ENCODE measurements at places on chromosomes 1 and 21. TPM values are rescaled to one million over a fixed set of nuclear protein-coding genes. Genes with fewer than 3 reads are reported as not detected.

- no peak overlapping the region for H3K4me3 ChIP-seq
- DNase-seq = no peak
- peaks cover 14% of the 10 kb centered on the region for H3K4me1 ChIP-seq
- no peaks in the 10 kb centered on the region for H3K27me3 ChIP-seq
- H3K27ac ChIP-seq = peak overlapping the region; percentile 28
These were observed 23.2 kb downstream of the NENF start for GRCh38 chr1:212455803-212456528.

AGO3 gene
- total RNA-seq = 17.2 TPM

- H3K36me3 ChIP-seq = no peaks in the 10 kb centered on the region
- no peak overlapping the region for H3K27ac ChIP-seq
- H3K4me3 ChIP-seq = no peak overlapping the region
- no peaks in the 10 kb centered on the region for H3K27me3 ChIP-seq
- H3K4me1 ChIP-seq = peaks cover 19% of the 10 kb centered on the region
These were observed 103.3 kb downstream of the PAPPA2 start for GRCh38 chr1:176566004-176566975.

- H3K36me3 ChIP-seq = no peaks in the 10 kb centered on the region
- H3K4me1 ChIP-seq = no peaks in the 10 kb centered on the region
- DNase-seq = no peak
- no peak overlapping the region for H3K4me3 ChIP-seq
- no peaks in the 10 kb centered on the region for H3K27me3 ChIP-seq
These were observed 30.4 kb upstream of the PDE4B start for GRCh38 chr1:65762081-65762862.

DNA sequence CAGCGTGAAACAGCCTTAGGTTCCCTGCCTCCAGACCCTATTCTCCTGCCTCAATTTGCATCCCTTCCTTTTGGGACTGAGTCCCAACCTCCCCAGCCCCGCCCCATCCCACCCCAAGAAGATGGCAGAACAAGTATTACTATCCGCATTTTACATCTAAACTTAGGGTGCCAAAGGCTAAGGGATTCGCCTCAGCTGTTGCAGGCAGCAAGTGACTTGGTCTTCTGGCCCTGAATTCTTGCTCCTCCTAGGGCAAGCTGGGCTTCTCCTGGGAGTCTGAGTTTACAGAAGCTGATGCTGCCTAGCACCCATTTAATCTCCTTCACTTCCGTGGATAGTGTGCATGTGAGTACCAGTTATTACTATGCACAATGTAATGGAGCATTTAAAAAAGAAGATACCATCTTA is 161.3 kb upstream of the NR5A2 start:
- H3K27me3 ChIP-seq = no peaks in the 10 kb centered on the region
- no peaks in the 10 kb centered on the region for H3K36me3 ChIP-seq
- H3K4me3 ChIP-seq = no peak overlapping the region
- DNase-seq = no peak
- no peaks in the 10 kb centered on the region for H3K4me1 ChIP-seq
- no peak overlapping the region for H3K27ac ChIP-seq

GRCh38 chr1:179323436-179323835 is 29.8 kb downstream of the SOAT1 start:
- no peaks in the 10 kb centered on the region for H3K4me1 ChIP-seq
- DNase-seq = no peak
- no peaks in the 10 kb centered on the region for H3K27me3 ChIP-seq
- H3K27ac ChIP-seq = no peak overlapping the region

CRNN gene
- 349 TPM for total RNA-seq

SHISA4 gene
- 16.2 TPM for total RNA-seq

- no peaks in the 10 kb centered on the region for H3K36me3 ChIP-seq
- H3K27me3 ChIP-seq = no peaks in the 10 kb centered on the region
- H3K27ac ChIP-seq = no peak overlapping the region
- H3K4me3 ChIP-seq = no peak overlapping the region
These were observed 6.4 kb upstream of the EPHA2 start for GRCh38 chr1:16162163-16162822.

ESPN gene
- total RNA-seq = 77.1 TPM

GRCh38 chr1:48776393-48777218 is at the start of gene BEND5:
BEND5 (minus strand) TSS chr1:48776891; CDS start chr1:48776831, 60 bp downstream.
- DNase-seq = no peak
- H3K27me3 ChIP-seq = no peaks in the 10 kb centered on the region
- H3K4me1 ChIP-seq = peaks cover 37% of the 10 kb centered on the region
- peak within 1 kb of the TSS; percentile 89 for H3K4me3 ChIP-seq
- peak within 1 kb of the TSS; percentile 82 for H3K27ac ChIP-seq

YIPF1 gene
- 22.1 TPM for total RNA-seq

OLIG1 gene
- not detected for total RNA-seq

GRCh38 chr1:237877631-237878030 is 13.1 kb downstream of the ZP4 start:
- no peaks in the 10 kb centered on the region for H3K36me3 ChIP-seq
- H3K27ac ChIP-seq = no peak overlapping the region
- H3K4me1 ChIP-seq = no peaks in the 10 kb centered on the region
- H3K4me3 ChIP-seq = no peak overlapping the region
- no peaks in the 10 kb centered on the region for H3K27me3 ChIP-seq

KLHDC9 gene
- total RNA-seq = 9.3 TPM

DNA sequence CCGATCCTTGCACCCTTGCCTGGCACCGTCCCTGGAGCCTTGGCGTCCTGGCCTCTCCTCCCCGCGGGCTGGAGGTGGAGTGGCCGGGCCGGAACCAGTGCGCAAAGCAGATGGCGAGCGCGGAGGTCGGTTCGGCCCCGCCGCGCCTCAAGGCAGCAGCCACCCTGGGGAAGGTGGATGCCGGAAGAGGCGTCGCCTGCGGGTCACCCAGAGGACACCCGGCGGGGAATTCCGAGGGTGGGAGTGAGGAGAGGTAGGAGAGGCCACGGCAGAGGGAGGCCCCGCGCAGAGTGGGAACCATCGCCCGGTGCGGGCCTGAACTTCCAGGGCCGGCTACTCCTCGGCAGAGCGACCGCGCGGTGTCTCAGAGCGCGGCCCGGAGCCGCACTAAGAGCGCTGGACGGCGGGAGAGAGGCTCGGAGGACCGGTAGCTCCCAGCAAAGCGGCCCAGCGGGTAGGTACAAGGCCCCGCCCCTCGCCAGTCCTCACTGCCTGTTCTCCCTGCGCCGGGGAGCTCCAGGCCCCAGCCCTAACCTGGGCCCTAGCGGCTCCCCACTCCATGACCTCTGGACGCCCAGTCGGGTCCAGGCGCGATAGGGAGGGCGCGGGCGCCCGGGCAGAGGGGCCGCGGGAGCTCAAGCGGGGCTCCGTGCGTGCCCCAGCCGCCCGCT is at the start of gene RNF207:
TSS of gene RNF207 (plus strand) at position 271 of the 671 bp plus-strand sequence. CDS start 417 bp downstream, outside the sequence.
- H3K4me3 ChIP-seq = peak within 1 kb of the TSS; percentile 43
- no peaks in the 10 kb centered on the region for H3K27me3 ChIP-seq
- no peak for DNase-seq
- H3K27ac ChIP-seq = peak within 1 kb of the TSS; percentile 72
- peaks cover 52% of the 10 kb centered on the region for H3K4me1 ChIP-seq

MAP3K21 gene
- 6.9 TPM for total RNA-seq

DNA sequence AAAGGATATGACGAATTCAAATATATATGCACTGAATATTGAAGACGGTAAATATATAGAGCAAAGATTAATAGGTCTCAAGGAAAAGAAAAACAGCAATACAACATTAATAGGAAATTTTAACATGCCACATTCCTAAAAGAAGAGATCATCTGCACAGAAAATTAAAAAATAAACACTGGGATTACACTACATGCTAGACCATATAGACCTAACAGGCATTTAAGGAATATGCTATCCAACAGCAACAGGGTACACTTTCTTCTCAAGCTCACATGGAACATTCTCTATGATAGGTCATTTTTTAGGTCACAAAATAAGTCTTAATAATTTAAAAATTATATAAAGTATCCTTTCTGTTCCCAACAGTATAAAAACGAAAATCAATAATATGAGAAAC is 1038.3 kb downstream of the KCNT2 start:
- H3K27me3 ChIP-seq = no peaks in the 10 kb centered on the region
- no peak overlapping the region for H3K4me3 ChIP-seq
- H3K27ac ChIP-seq = no peak overlapping the region
- no peak for DNase-seq
- no peaks in the 10 kb centered on the region for H3K4me1 ChIP-seq
- no peaks in the 10 kb centered on the region for H3K36me3 ChIP-seq

DNA sequence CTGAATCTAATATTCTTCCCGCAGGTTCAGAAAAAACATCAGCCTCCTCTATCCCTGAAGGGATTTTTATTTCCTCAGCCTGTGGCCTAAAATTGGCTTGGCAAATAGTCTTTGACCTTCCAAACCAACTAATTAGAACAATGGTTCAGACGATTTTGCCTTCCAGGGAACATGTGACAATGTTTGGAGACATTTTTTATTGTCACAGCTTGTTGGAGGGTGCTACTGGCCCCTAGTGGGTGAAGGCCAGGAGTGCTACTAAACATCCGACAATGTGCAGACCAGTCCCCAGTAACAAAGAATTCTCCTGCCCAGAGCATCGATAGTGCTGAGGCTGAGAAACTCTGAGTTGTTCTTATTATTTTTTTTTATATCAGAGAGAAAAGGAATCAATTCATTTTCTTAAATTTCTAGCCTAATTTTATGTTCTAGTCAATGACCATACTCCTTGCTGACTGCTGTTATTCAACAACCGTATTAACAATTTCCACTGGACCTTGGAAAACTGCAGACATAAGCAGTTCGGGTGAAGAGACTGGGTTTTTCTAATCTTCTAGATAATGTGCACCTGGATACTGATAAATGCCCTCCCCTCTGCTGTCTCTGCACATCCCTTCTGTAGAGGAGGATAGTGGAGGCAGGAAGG is 280.7 kb downstream of the LMX1A start:
- no peaks in the 10 kb centered on the region for H3K4me1 ChIP-seq
- no peaks in the 10 kb centered on the region for H3K27me3 ChIP-seq
- H3K36me3 ChIP-seq = no peaks in the 10 kb centered on the region

GRCh38 chr1:170660871-170661645 is 2.9 kb upstream of the PRRX1 start:
- peak overlapping the region; percentile 75 for H3K4me3 ChIP-seq
- DNase-seq = no peak
- no peaks in the 10 kb centered on the region for H3K27me3 ChIP-seq
- peaks cover 27% of the 10 kb centered on the region for H3K4me1 ChIP-seq

SPRR2B gene
- not detected for total RNA-seq

- DNase-seq = no peak
- no peak overlapping the region for H3K27ac ChIP-seq
- H3K27me3 ChIP-seq = no peaks in the 10 kb centered on the region
- H3K4me1 ChIP-seq = peaks cover 20% of the 10 kb centered on the region
- no peaks in the 10 kb centered on the region for H3K36me3 ChIP-seq
These were observed 6.4 kb downstream of the GSTM5 start for GRCh38 chr1:109718495-109718894.

DNA sequence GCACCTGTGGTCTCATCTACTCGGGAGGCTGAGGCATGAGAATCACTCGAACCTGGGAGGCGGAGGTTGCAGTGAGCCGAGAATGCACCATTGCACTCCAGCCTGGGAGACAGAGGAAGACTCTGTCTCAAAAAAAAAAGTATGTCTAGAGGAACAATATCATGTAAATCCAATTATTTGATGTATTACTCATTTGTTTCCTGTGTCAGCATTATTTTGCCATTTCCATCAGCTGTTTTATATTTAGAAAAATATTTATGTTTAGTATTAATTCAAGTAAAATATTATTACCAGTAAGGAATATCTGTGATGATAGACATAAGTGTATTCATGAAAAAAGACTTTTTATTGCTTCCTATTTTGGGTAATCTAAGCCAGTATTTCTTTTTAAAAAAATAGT is 13.0 kb downstream of the TDRKH start:
- peaks cover 8% of the 10 kb centered on the region for H3K36me3 ChIP-seq
- H3K27ac ChIP-seq = no peak overlapping the region
- H3K4me1 ChIP-seq = no peaks in the 10 kb centered on the region

ADCY10 gene
- total RNA-seq = not detected

DNA sequence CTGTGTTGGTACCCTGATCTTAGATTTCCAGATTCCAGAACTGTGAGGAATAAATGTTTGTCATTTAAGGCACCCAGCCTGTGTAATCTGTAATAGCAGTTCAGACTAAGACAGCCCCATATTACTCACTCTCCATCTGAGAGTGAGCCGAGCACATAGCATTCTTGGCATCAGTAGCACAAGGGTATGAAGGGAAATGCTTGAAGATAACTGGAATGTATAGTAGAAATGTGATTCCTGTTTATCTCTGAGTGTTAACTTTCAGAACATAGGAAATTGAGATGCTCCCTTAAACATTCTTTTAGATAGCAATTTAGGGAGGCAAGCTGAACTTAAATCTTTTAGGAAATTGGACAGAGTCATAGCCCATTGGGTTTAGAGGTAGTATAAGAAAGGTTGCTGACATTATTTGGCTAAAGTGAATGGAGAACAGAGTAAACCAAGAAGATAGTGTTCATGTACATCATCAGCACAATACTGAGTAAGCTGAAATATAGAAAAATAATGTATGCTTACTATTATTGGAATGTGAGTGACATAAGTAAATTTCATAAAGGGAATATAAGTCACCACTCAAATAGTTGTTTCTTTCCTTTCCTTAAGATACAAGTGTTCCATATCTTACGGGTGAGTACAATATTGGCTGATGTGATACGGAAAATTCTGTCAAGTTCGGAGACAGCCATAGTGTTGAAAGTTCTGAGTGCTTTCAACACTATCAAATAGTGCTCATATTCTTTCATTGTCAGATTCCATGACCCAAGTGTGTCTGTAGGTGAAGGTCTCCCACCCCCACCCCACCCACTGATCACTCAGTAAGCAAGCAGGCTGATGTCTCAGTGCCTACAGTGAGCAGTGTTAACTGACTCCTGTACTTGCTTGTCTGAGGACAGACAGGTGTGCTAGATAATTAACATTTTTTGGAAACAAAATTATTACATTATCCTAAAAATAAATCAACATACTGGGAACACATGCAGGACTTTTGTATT is 73.7 kb downstream of the LRRC8D start:
- no peaks in the 10 kb centered on the region for H3K4me1 ChIP-seq
- no peaks in the 10 kb centered on the region for H3K27me3 ChIP-seq

LRRC39 gene
- total RNA-seq = 1.2 TPM
